ENCODE measurements at places on chromosomes 12 and 14.

DNA sequence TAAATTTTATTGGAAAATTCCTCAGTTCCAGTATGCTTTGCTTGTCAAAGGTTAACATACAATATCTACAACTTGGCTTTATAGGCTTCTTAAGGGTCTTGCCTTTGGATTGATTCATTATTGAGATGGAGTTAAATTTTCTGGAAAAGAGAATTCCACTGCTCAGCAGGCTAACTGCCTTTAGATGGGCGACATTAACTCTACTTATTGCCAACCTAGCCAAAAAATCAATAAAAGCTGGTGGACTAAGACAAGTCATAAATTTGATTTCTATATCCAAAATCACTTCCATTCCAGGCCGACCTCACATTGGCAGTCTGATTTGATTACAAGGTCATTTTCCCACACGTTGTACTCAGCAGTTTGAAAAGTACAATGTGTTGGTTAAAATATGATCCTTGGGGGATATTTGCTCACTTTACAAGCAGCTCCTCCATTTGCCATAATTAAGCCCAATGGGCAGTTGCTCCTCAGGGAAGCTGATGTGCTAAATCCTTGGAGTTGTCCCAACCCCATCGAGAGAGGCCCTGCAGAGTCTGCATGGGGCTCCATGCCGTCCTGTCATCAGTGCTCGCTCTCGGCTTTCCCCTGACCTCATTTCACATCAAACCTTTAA is 36.1 kb upstream of the CRY1 start:
- DNase-seq: no peak

DNA sequence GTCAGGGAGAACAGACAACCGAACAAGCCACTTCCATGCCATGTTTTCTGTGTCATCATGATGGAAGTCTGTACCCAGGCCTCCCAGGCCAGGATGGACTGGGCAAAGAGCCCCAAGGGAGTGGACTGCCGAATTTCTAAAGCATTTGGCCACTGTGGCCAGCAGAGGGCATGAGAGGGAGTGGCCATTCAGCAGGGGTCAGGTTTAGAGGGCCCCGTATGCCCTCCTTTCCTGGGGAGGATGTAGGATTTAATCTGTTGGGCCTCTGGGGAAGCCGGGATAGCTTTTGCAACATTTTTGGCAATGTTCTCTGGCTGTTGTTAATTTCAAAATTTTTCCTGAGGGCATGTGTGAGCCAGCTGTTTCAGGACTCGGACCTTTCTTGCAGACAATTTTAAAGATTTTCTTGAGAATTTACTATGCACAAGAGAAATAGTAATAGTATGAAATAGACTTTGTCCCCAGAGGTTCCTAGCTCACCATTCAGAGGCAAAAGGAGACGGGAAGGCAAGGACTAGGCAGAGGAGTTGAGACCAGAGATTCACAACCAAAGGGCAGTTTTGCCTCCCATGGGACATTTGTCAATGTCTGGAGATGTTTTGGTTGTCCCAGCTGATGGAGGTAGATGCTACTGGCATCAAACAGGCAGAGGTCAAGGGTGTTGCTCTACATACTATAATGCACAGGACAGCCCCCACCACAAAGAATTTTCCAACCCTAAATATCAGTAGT is 18.0 kb downstream of the ACACB start:
- DNase-seq: no peak

DNA sequence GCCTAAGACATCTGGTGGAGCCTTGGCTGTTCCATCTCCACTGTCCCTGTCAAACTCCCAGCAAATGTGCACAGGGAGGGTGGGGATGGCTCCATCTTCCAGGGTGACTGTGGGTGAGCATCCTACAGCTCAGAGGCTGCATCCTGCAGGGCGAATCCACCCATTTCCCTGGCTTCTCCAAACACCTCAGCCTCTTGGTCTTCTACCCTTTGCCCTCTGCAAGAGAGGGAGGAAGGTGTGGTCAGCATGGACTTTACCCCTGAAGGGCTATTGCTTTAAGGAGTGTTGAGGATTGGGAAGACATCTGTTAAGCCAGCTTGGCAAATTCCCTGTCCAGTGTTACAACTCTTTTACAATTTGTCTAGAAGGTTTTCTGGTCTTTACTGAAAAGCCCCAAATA is 23.1 kb upstream of the DGLUCY start:
- no peak for DNase-seq

- no peak for DNase-seq
Observed at GRCh38 chr12:120869376-120869775, 34.8 kb downstream of the SPPL3 start.

DNA sequence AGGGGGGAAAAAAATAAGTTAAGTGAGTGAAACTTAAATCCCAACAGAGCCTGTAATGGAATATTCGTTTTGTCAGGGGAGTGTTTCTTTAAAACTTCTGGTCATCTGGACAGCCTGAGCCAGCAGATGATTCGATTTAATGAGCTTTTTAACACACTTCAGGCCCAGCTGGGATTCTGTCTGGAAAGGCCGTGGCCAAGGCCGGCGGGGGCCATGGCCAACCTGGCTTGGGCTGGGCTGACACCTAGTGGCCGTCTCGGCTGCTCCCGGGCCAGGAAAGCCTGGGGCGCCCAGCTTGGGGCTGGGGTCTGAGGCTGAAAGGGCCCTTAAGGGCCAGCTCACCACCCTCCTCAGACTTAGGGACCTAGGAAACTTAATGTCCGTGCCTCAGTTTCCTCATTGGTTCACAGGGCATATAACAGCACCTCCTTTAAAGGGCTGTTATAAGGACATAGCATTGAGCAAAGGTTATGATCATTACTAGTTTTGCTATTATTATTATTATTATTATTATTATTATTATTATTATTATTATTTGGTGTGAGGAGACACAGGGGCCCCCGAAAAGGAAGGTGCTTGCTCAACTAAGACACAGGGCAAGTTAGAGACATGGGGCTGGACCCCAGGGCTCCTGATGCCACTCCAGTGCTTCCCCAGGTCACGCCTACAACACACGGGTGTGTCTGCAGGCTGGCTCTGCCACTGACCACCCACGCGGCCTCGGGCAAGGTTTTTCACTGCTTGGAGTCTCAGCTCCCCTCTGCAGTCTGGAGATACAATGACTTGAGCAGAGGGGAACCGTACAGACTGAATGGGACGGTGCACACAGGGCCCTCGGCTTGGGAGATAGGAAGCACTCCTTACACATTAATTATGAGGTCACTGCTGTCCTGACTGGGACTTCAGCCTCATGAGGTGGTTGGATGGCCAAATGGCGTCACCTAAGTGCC is 84.0 kb downstream of the SYNE3 start:
- DNase-seq: peak; percentile 35

DNA sequence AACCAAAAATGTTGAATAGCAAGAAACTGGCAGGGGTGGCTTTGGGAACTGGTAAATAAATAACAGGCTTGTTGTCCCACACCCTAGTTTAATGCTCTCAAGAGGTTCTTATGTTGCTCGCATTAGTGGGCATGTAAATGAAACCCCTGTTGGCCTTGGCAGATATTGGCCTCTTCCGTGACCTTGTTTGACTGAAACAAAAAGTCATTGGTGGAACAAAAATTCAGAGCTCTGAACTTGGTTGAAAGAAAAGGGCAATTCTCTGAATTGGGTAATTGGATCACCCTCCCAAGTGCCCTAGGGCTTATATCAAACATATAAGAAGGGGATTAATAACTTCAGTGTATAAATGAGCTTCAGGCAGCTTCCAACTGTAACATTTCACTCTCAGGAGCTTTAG is 426.2 kb downstream of the ZFP36L1 start:
- DNase-seq: no peak

DNA sequence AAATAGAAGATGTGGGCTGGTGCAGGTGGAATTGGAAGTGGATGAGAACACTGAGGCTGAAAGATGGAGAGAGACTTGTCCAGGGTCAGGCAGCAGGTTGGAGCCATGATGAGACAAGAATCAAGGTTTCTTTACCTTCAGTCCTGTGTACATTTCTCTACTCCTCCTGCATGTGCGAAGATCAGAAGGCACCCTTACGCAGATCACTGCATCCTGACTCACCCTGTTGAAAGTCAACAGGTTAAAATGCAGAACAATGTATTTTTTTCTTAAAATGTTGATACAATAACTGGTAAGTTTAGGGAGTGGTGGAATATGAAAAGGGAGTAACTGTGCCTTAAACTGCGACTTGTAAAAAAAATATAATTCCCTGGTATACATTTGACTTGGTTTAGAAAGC is 47.8 kb downstream of the TESPA1 start:
- no peak for DNase-seq

DNA sequence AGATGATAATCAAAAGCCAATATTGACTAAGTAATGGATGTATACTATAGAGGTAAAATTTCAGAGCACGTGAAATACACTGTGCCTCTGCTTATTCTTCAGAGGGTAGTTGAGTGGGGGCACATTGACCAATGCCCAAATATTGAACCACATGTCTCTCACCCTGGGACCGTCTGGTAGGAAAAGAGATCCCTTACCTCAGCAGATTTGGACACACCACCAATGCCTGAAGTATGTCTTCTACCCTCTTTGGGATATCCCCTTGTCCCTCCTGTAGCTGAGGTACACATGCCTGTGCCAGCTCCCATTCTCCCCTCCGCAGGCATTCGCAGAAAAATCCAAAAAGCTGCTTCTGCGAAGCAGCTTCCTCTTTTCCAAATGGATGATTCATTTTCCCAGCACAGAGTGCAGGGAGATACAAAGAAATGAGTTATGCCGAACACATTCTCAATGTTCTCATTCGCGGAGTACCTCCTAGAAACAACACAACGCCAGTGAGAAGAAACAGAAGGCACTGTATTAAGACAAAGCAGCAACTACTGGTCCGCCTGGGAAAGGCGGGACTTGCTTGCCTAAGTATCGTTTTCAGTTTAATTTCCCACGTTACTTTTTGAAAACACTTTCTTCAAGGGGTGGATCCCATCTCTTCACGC is 691 bp downstream of the ZFYVE26 start:
- no peak for DNase-seq

DNA sequence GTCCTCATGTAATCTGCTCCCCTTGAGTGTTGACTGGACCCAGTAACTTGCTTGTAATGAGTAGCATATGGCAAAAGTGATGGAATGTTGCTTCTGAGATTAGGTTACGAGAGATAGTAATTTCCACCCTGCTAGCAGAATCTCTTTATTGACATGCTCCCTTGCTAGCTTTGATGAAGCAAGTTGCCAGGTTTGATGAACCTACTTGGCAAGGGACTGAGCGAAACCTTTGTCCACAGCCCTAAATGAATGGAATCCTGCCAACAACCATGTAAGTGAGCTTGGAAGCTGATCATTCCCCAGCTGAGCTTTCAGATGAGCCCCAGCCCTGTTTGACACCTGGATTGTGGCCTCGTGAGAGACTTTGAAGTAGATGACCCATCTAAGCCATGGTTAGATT is 120.8 kb upstream of the PLXNC1 start:
- no peak for DNase-seq

DNA sequence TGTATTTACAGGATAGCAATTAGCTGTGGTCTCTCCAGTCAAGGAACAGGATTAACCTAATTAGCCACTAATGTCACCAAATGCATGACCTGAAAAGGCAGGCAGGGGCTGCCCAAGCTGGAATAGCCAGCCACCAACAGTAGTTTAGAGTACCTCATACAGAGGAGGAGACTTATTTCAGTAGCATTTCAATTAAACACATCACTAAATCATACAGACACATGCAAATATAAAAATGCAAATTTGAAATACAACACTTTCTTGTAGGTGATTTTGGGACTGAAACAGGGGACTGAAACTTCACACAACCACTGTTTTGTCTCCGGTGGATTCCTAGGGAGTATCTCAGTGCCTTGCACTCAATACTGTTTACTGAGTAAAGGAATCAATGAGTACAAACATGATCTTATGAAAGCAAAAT is 636 bp upstream of the IFNG-AS1 start:
- DNase-seq: no peak

GRCh38 chr12:52003591-52003990 is 3.2 kb upstream of the TAMALIN start:
- DNase-seq: peak; percentile 40

DNA sequence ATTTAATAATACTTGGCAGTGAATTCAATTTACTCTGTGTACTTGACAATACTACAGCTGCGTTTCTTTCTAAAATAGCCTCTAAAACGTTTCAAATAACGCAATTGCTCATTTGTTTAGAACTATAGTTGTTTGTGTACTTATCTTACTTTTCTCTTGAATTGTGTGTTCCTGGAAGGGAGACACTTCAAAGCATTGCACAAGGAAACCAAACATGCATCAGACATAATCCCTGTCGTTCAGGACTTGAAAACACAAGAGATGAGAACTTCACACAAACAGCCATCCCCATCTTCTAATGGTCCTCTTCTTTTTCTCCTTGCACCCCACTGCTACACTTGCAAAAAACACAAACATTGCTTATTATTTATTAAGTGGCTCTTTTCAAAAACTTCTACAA is 38.5 kb downstream of the PTGER2 start:
- no peak for DNase-seq

- no peak for DNase-seq
Observed at GRCh38 chr14:73777420-73777819, 63.2 kb upstream of the PNMA1 start.

GRCh38 chr12:53829130-53829819 is 77.5 kb upstream of the CISTR start:
- DNase-seq: no peak

- DNase-seq: peak; percentile 96
Observed at GRCh38 chr12:124512667-124513296, 54.6 kb downstream of the NCOR2 start.

GRCh38 chr14:69475194-69475818 is 9.2 kb upstream of the PLEKHD1 start:
- DNase-seq: no peak

- no peak for DNase-seq
Observed at GRCh38 chr14:53001787-53002378, 51.0 kb upstream of the FERMT2 start.

GRCh38 chr12:50612882-50613281 is 108.1 kb downstream of the DIP2B start:
- no peak for DNase-seq

DNA sequence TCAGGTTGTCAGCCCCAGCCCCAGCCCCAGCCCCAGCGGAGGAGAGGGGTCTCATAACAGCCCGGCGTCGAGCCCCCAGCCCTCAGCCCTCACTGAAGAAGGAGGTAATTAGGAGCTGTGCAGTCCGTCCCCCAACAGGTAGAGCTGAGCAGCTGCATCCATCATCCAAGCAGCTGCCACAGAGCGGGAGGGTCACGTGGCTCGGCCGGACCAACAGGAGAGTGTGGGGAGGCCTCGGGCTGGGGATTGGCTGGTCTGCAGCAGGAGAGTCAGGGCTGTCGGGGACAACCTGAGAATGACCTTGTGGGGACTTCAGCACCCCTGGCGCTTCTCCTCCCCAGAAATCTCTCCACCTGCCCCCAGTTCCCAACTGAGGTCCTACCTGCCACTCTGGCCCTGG is 29.6 kb downstream of the SMUG1 start:
- no peak for DNase-seq

GRCh38 chr14:33737446-33737845 is 213.4 kb downstream of the EGLN3 start:
- DNase-seq: no peak

- DNase-seq: no peak
Observed at GRCh38 chr12:79071498-79071897, 206.9 kb downstream of the SYT1 start.

- no peak for DNase-seq
Observed at GRCh38 chr14:34912182-34912581, 37.0 kb upstream of the BAZ1A start.
